ENCODE measurements at places on chromosomes 7 and 10.

- no peak for DNase-seq
Observed at GRCh38 chr7:128829391-128830166, 627 bp upstream of the FLNC start.

- DNase-seq: no peak
Observed at GRCh38 chr7:130913639-130914553, 179.9 kb upstream of the KLF14 start.

DNA sequence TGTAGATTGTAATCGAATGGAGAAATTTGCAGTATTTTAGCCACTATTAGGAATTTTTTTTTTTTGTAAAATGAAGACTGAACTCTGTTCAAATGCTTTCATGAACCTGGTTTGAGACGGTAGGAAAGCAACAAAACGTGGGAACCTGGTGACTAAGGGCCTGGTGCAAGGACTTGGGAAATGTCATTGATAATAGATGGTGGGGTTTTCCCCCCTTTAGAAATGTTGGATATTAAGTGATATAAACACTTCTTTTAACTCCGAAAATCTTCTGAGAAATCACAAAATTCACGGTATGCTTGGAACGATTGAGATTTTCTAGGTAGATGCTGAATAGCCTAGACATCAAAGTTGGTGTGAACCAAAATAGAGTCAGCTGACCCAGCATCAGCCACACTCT, 6.4 kb downstream of the IFIT2 start:
- no peak for DNase-seq

GRCh38 chr10:129258283-129258923, 208.6 kb upstream of the MGMT start:
- DNase-seq: no peak

DNA sequence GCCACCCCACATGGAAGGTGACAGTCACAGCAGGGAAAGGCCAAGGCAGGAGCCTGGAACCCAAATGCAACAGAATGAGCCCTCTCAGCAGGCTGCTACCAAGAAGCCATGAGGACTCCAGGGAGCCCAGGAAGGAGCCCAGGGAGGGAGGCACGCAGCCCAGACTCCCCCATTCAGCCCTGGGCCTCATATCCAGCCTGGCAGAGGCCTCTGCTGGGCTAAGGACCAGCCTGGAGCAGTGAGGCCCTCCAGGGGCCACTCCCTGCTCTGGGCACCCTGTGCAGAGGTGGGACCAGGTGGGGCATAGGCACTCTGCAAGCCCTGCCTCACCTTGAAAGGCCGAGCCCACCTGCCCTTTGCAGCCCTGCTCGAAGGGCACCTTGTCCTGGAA, 25.8 kb upstream of the ZNF488 start:
- DNase-seq: no peak

GRCh38 chr10:79082631-79083596, 14.1 kb downstream of the ZMIZ1 start:
- no peak for DNase-seq

DNA sequence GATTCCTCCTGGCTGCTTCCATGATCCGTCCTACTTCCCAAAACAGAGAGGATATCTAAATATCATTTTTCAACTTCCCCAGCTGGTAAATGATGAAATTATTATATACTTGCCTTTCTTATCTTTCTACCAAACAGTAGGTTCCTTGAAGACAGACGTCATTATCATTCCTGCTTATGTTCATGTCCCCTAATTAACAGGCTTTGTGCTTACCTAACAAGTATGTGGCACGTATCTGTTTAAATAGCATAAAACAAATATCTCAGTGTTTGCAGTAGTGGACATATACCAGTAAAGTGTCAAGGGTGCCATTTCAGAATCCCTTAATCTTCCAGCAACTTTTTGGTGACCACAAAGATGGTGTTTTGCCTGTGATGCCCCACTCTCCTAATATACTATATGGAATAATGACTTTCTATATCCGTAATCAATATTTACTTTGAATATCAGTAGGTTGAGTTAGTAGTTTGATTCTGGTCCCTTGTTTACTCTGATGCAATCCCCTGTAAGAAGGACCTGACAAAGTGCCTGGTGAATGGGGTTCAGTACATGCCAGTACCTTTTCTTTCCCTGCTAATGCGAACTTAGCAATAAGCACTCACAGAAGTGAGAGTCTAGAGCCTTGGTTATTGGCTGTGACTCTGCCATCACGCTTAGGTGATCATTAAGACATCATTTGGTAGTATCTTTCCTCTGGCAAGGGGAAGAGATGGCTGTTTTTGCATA, 124.4 kb downstream of the ITIH5 start:
- no peak for DNase-seq

Measured in C1 segment of cervical spinal cord (tissue), 14 donors.